Activated CD4-positive, alpha-beta T cell treated with anti-CD3 and anti-CD28 coated beads, Interleukin-2, Interleukin-4, amounts not matched to agents 100 ng/mL and 50 ng/mL, durations not matched to agents 16 hours and 8 hours (primary cell): ENCODE measurements at places on chromosomes 7 and 10.

DNA sequence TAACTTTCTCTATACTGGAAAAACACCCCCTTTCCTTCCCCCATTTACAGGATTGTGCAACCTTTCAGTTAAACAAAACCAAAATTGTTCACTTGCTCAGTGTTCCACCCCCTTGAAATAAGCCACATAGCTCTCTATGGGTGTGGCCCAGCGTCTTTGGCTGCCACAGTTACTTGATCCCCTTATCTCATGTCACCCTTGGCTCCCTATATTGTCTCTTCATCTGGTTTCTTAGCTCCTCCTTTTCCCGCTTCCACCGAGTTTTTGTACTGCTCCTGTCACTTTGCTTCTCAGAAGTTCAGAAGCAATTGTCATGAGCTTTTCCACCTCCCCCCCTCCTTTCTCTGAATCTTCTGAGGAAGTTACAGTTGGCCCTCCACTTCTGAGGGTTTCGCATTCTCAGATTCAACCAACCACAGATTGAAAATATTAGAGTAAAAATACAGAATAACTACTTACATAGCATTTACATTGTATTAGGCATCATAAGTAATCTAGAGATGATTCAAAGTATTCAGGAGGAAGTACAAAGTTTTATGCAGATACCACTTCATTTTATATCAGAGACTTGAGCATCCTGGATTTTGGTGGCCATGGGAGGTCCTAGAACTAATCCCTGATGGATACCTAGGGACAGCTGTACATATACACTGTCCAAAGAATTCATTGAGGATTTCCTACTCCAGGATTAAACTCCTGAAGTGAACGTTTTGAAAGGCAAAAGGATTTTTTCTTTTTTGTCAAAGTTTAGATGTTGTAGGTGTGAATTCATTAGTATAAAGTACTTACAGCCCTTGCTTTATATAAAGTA, 60.4 kb downstream of the ADD3 start:
- peak; percentile 84 for DNase-seq

- no peak for DNase-seq
Observed at GRCh38 chr7:45176091-45176490, 18.5 kb downstream of the RAMP3 start.

DNA sequence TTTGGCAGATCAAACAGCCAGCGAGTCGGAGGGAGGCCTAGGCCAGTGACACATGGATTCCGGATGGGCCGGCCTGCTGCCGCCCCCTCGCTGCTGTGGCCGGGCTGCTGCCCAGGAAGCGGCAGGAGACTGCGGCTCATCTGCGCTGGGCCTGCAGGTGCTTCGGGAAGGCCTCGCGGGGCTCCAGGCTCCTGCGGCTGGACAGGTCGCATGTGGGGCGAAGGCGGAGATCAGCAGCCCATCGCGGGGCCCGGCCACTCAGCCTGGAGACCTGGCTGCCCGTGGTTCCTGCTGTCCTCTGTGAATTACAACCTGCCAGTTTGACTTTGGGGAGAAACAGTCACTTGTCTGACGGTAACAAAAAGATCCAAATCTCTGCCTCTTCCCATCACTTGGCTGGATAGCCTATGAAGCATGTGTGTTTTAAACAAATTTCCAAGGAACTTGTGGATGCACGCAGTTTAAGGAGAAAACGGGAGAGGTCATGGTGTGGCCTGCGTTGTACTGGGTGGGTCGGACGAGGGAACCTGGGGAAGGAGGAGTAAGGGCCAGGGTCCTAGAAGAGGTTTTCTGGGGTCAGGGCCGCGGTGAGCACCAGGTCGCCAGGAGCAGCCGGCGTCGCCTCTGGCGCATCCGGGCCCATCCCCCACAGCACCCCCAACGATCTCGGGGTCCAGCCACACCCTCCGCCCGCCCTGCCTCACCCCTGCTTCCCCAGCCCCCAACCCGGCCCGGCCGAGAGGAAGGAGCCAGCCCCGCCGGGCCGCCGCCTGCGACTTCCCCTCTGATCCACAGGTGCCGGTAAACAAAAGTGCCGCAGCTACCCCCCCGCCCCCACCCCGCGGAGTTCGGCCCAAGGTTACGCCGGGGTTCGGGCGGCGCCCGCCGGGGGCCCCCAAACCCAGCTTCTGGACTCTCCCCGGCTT, 1.6 kb downstream of the SPOCK2 start:
- DNase-seq: peak; percentile 50

GRCh38 chr10:90363799-90364483, 493.9 kb downstream of the HTR7 start:
- no peak for DNase-seq
